Left colon (tissue), 2 donors: ENCODE measurements at places on chromosomes 4 and X. TPM values are rescaled to one million over a fixed set of nuclear protein-coding genes. Genes with fewer than 3 reads are reported as not detected.

The FGF2 gene
- total RNA-seq: 1.3 TPM

The SMIM10L2A gene
- 0.46 TPM for total RNA-seq

The NAA11 gene
- not detected for total RNA-seq

The PPP2R2C gene
- not detected for total RNA-seq

The BCORL1 gene
- 12.2 TPM for total RNA-seq

The RAB40AL gene
- total RNA-seq: 1.5 TPM

The AMOT gene
- total RNA-seq: 22.3 TPM

The TMPRSS11A gene
- not detected for total RNA-seq

The LIMCH1 gene
- total RNA-seq: 7.2 TPM

The TNIP3 gene
- 0.67 TPM for total RNA-seq

The SH3RF1 gene
- 66.1 TPM for total RNA-seq

The SUPT20HL1 gene
- total RNA-seq: not detected

The JAKMIP1 gene
- 0.37 TPM for total RNA-seq

The DCAF8L2 gene
- total RNA-seq: not detected

The FRG2 gene
- not detected for total RNA-seq

The SPIN2A gene
- 0.73 TPM for total RNA-seq

The APLN gene
- 0.40 TPM for total RNA-seq

The OPRPN gene
- total RNA-seq: not detected

The FGFRL1 gene
- total RNA-seq: 17.2 TPM

The RASGEF1B gene
- 24.1 TPM for total RNA-seq
